WTC11 (cell line): ENCODE measurements at places on chromosomes 16 and 17.

- no peak for DNase-seq
These were observed 25.7 kb downstream of the CLEC16A start for GRCh38 chr16:10970065-10970464.

GRCh38 chr17:29124925-29125273 lies 55.3 kb downstream of the MYO18A start:
- DNase-seq: no peak

- no peak for DNase-seq
These were observed 26.1 kb downstream of the GLG1 start for GRCh38 chr16:74580833-74581232.

- no peak for DNase-seq
These were observed 45.8 kb upstream of the HELZ start for GRCh38 chr17:67290711-67291291.

- DNase-seq: no peak
These were observed 611 bp downstream of the SMARCE1 start for GRCh38 chr17:40646791-40647623.

GRCh38 chr17:59378675-59379074 lies 47.2 kb downstream of the YPEL2 start:
- DNase-seq: no peak

- DNase-seq: peak; percentile 3
These were observed 99.2 kb upstream of the ZNF750 start for GRCh38 chr17:82938873-82939620.

DNA sequence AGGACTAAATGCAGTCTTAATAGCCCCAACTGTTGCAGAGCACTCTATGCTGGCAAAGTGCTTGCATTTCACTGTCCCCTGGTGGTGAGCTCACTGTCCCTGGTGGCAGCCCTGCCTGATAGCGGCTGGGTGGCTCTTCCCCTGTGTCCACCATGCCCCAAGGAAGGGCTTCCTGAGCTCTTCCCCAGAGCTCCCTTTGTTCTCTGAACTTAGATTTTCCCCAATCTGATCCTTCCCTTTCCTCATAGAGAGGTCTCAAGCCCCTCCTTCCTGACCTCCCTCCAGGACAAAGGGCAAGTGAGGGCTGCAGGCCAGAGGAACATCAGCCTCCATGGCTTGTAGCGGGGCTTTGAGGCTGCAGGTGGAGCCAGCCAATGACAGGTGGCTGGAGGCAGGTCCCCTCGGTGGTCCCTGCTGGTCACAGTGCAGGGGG lies 17.0 kb downstream of the BEAN1 start:
- DNase-seq: no peak

DNA sequence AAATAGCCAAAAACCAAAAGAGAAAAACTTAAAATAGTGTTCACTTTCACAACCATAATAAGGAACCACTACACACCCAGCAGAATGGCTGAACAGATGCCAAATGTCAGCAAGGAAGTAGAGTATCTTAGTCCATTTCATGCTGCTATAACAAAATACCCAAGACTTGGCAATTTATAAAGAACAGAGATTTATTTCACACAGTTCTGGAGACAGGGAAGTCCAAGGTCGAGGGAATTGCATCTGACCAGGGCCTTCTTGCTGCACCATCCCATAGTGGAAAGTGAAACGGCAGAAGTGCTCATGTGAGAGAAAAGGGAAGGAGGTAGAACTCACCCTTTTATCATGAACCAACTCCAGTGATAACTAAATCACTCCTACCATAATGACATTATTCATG lies 33.8 kb upstream of the CCL22 start:
- DNase-seq: no peak

GRCh38 chr16:85894266-85894665 lies 4.7 kb upstream of the IRF8 start:
- DNase-seq: peak; percentile 37

GRCh38 chr17:81349397-81350319 lies 45.6 kb upstream of the BAHCC1 start:
- no peak for DNase-seq

- no peak for DNase-seq
These were observed 44.1 kb downstream of the MIS12 start for GRCh38 chr17:5530265-5531084.

- no peak for DNase-seq
These were observed 53.4 kb downstream of the PRKCB start for GRCh38 chr16:23889189-23889588.

GRCh38 chr16:31460582-31461002 lies 1.3 kb downstream of the ARMC5 start:
- DNase-seq: no peak

DNA sequence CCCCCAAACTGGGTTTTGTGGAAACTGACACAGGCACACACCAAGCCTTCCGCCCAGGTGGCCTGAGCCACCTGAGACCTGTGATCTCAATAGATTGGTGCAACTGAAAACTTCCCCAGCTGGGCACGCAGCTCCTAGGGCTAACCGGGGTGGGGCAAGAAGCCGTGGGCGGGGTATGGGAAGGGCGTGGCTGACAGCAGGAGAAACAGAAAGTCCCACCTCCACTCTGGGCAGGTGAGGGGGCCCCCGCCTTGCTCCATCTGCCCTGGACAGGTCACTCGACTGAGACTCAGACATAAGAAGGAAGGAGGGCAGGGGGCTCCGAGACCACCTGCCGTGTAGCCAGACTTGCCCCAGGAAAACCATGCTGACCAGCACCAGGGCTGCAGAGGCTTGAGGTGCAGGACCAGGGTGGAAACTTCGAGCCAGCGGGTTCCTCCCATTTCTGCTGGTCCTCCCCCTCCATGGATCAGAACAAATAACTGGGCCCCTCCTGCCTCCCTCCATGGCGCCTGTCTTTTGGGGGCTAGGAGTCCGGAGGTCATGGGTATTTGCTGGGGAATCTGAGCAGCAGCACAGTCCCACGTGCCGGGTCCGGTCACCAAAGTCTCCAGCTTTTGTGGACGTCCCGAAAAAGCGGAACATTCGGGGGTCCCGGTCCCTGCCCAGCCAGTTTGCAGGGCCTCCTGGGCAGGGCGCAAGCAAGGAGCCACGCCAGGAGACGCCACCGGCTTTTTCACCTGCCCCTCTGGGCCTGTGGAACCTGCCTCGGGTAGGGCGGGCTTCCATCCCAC lies 1.3 kb downstream of the TIMP2 start:
- DNase-seq: peak; percentile 82

DNA sequence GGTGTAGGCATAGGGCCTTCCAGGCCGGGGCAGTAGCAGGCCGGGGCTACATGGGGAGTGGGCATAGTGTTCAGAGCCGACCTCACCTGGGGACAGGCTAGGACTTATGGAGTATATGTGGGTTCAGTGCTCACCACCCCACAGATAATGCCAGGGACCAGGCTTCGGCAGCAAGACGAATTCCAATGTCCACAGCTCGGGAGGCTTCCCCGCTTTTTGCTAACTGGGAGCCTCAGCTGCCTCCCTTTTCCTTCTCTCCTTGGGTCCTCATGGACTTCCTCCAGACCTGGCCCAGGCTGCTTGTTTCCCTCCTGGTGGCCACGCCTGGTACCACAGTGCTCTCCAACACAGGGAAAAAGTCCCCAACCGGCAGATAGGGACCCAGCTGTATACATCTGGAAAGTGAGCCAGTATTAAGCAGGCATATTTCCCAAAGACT lies 20.1 kb upstream of the SLC46A1 start:
- DNase-seq: peak; percentile 74

DNA sequence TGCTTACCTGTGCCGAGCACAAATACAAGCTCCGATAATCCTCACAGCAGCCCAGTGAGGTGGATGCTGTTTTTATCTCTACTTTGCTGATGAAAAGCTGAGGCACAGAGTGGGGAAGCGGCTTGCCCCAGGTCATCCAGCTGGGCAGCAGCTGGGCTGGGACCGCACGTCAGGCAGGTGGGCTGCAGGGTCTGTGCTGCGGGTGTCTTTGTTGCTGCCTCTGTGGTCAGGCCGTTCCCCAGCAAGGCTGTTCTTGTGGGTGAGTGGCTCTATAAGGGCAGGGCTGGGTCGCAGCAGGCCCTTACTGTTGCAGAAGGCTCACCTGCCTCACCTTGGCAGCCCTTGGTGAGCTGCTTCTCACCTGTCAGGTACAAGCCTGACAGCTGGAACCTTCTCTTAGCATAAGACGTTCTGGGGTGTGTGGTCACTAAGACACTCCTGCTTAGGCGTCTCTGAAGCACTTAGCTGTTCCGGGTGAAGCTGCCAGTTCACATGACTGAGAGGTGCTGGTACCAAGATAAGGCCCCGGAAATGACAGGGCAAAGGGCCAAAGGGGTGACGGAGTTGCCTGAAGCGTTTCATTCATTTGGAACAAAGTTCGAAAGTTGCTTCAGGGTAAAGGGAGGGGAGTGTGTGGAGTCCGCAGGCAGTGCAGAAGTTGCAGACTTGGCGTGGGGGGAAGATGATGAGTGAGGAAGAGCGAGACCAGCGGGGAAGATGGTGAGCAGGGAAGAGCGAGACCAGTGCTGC lies 17.4 kb downstream of the IRF8 start:
- DNase-seq: no peak

DNA sequence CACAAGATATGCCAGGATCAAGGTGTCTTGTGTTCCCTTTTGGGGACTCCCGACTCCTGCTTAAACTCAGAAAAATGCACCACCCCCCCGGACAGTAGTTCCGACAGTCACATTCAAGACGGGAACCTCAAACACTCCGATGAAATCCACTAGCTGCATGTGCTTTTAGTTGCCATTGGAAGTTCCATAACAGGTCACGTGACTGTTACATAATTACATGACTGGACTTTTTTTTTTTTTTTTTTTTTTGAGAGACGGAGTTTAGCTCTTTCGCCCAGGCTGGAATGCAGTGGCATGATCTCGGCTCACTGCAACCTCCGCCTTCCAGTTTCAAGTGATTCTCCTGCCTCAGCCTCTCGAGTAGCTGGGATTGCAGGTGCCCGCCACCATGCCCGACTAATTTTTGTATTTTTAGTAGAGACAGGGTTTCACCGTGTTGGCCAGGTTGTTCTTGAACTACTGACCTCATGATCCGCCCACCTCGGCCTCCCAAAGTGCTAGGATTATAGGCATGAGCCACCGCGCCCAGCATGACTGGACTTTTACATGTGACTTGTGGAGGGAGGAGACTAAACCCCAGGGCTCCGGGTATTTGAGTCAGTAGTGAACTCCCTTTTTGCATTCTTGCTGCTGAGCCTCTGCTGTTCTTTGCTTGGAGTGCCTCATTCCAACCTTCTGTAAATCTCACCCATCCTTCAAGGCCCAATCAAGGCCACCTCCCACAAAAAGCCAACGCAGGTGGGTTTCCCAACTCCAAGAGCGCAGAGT lies 1.6 kb downstream of the SIRT7 start:
- DNase-seq: no peak

DNA sequence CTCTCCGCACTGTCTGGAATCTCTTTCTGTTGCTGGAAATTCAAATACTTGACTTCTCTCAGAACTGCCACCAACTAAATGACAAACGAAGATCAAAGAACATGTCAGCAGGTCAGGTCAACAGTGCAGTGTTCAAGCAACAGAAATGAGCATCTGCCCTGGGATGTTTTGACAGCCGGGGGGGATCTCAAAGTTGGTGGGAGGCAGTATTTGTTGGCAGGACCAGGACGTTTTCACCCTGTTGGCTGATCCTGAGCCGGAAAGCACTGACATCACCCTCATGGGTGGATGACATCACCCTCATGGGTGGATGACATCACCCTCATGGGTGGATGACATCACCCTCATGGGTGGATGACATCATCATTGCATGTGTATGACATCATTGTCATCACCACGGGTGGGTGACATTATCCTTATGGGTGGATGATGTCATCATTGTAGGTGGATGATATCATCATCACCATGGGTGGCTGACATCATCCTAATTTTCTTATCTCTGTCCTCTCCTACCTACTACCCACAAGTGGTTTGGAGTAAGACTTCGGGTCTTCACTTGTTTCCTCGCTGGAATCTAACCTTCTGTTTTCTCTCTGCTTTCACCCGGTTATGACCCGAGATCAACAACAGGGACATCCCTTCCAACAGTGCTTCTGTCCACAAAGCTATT lies 18.9 kb downstream of the DNAH17 start:
- DNase-seq: no peak

DNA sequence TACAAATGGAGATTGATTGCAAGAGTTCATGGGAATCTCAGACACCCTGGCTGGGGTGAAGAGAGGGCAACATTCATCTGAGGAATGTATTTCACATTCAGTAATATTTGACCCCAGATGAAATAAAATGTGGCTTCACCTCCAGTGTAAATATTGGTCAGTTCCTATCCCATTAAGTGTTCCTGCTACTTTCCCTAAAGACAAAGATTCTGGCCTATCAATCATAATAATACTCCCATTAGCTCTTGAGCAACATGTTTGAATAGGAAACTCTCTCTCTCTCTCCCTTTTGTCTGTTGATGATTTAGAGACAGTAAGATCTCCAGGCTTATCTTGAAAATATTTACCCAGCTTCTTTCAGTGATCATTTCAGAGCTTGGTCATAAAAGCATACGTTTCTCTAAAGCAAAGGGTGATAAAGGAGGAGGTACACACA lies 70.1 kb downstream of the KCNJ2 start:
- no peak for DNase-seq

DNA sequence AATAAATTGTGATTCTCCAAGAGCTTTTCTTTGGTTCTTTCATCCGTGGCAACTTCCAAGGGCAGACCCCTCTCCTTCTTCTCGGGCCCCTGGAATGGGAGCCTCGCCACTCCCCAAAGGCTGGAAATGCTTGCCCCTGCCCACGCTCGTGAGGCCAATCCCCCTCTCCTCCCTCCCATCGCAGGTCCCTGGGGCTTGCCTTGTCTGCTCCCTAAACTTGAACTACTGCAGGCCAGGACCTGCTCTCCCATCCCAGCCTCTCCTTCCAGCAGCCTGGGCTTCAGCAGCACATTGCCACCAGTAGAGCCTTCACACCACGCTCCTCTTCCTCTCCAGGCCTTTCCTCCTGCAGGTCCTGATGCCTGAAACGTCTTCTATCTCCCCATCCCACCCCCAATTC lies 11.1 kb downstream of the PITPNM3 start:
- DNase-seq: no peak
